ENCODE measurements at places on chromosomes 4 and X.

DNA sequence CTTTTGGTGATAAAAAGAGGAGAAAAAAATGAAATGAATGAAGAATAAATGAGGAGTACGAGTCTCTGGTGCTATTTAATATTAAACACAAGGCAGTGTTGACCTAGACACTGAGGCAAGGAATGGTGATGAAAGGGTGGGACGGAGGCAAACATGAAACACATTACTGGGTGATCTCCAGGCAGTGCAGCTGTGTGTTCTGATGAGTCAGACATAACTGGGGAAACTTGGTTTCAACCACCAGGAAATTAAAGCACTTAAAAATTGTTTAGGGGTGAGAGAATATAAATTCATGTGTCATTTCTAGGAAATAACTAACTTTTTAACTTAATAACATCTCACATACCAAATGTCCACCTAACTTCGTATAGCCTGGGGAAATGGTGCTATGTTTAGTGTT is 19.7 kb upstream of the CXCL6 start:
- DNase-seq, result no peak

DNA sequence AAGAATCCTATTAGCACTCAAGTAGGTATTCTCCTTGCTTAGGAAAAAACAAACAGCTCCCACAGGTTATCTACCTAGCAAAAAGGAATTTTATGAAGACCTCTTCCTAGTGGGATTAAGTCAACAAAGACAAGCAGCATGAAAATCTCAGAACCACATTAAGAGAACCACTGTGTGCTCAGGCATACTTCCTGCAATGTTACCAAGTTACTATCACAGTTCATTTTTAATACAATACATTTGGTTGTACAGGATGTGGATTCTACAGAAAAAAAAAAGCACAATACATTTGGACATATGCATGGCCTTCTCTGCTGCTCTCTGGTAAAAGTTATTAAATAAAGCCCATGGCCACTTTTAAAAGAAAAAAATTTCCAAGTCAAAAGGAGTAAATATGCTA is 193.7 kb downstream of the PPP3CA start:
- DNase-seq, result no peak

- DNase-seq, result no peak
Observed at GRCh38 chr4:32564626-32565025, 1844.5 kb downstream of the PCDH7 start.

- DNase-seq, result no peak
Observed at GRCh38 chr4:149765630-149766029, 50.0 kb downstream of the IQCM start.

DNA sequence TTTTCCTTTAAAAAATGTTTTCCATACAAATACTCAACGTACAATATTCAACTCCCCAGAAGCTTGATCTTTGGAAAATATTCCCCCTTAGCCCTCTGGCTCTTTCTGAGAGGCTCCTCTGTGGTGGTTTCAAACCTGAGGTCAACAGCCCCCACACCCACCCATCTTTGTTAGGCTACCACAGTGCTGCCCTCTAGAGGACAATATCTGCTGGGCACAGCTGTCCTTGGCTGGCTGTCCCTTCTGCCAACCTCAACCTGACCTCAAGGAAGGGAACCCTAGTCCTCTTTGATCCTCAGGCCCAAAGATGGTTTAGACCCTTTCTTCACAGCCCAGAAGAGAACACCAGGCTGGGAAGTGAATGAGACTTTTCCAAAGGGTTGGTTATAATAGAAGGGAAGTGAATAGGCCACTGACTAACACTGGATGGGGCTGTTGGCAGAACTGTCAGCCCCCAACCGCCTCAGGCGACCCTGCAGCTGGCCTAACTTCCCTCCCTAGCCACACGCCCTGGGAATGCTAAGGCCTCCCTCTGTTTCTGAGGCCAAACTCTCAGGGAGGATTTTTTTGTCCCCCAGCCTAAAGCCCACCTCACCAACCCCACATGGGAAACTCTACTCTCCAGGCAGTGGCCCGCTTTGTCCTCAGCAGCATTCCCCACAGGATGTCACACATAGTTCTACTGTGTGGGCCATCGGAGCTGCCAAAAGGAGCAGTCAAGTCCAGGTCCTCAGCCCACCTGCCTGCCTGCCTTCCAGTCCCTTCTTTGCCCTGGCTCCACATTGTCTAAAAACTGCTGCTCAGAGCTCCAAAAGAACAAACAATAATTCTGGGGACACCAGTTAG is 34.3 kb downstream of the NYX start:
- no peak for DNase-seq

DNA sequence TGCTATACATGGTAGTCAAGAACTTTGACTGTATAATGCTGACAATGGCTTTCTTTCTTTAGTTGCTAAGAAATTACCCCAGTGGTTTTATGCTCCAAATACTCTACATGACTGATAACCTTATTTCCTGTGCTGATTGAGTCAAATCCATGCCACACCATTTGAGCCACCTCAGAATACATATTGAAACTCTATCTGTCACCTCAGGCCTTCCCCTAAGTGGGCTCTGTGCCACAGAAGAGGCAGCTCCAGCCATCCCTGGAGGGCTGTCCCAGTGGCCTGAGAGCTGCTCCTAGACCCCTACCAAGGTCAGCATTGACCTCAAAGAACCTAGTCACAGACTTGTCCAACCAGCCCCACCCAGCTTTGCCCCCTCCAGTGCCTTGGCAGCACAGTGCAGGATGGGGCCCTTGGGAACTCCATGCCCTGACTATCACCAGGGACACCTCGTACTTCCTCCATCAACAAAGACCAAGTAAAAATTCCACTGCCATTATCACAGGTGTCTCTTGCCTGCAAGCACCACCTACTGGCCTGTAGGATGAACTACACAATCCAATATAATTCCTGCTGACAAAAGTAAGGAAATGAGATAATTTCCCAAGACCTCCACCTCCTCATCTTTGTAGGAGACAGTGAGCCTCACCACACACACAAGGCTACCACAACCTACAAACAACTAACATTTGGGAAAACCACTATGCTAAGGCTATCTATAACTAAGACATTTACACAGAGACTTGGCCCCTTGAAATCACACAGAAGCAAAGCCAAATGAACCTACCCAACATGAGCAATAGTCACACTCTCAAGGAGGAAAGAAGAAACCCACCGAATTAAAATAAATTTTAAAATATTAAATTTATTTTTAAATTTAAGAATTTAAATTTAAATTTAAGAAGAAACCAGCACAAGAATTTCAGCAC is 239.9 kb downstream of the NKX6-1 start:
- no peak for DNase-seq

DNA sequence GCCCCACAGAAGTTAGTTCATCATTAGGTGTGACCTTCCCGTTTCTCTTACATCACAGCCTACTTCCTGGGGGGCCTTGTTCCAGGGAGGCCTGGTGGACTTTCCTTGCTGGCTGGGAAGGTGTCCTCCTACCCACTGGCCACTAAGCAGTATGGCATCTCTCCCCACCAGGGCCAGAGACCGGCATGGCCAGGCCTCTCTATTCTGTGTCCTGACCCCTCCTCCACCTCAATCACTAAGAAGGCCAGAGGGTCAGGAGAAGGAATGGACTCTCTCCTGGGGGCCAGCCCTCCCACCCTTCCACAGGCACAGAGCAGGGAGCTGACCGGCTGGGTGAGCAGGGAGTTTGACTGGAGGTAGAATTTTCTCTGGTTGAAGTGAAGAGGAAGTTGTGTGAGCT is 81.9 kb downstream of the PJA1 start:
- DNase-seq, result no peak

GRCh38 chr4:26325191-26325590 is 4.4 kb downstream of the RBPJ start:
- no peak for DNase-seq

GRCh38 chr4:29304595-29304994 is 1415.6 kb upstream of the PCDH7 start:
- no peak for DNase-seq

DNA sequence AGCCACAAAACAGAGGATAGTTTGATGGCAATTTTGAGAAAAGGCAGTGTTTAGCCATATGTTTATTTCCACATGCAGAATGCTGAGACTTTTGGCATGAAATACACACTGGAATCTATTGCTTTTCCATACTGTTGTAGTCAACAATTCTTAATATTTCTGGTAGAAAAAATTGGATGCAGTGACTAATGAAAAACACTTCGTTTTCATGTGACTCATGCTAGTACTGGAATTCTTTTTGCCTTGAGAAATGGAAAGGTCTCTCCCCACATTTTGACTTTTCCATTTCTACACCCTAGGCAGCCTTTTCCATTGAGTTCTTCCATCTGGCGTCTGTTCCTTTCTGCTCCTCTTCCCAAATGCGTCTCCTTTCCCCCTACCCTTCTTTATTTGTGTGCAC is 425.2 kb upstream of the FTHL17 start:
- DNase-seq, result no peak

DNA sequence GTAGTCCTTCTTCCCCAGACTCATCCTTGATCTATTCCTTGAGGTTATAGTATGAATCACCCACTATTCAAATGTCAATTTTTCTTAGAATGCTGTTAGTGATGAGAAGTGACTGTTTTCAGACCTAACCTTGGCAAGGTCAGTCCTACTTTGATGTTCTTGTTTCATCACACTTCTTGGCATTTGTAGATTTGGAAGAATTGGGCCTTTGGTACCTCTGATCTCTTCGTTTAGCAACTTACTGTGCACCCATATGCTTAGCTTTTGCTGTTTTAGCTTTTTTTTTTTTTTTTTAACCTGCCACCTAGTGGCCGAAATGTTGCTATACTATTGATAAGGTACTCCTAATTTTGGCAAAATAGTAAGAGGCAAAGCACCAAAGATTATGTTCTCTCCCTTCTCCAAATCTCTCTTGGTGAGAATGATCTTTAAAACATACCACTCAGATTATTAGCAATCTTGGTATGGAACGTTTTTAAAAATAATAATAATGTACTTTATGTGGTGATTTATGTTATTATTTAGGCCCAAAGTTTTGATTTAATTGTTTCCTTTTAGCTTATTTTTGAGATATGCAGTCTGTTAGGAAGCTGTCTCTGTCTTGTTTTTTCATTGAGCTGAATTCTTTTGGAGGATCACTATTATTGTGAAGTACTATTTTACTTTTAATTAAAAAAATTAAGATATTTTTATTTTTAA is 16.6 kb downstream of the DCK start:
- DNase-seq, result no peak

DNA sequence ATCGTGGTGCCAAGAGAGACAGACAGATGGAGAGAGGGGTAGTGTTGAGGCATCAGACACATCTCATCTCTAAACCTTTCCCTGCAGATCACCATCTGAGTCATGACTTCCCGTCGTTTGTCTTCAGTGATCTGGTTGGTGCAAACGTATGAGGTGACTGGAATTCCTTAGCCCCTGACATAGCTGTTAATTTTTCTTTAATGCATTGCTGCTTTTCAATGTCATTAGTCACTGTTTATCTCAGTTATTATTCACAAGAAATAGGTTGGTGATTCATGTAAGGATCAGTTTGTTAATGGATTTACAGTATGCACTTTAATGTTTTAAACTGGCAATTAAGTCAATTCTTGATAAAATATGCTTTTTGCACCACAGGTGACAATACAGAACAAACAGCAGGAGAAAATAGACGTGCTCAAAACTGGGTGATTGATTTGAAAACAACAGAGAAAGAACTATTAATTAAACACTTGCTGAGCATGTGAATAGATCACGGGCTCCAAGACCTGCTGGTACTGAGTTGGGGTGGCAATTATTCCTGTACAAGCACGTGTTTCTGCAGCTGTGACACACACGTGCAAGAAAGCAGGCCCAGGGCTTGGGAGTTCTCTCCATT is 1.3 kb upstream of the TMEM154 start:
- no peak for DNase-seq

DNA sequence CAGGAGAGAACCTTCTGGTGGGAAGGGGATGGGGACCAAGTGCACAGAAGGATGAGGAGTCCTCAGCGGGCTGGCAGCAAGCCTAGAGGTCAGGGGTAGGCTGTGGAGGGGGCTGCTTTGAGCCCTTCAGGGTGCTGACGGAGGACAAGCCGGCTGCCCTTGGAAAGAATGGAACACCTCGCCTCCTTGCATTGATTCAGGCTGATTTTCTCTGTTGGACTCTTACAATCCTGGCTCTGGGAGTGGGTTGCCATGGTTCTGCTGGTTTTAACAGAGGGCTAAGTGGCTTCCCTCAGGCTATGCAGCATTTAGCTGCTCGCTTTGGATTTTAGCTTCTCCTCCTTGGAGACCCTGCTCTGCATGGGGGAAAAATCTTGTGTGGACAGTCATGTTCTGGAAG is 49.4 kb upstream of the CHRNA9 start:
- no peak for DNase-seq

GRCh38 chr4:79979785-79980437 is 93.1 kb downstream of the ANTXR2 start:
- no peak for DNase-seq
